HepG2 (cell line): ENCODE measurements at places on chromosomes 1 and 21.

GRCh38 chr1:84573481-84573966 is 716 bp downstream of the CTBS start:
- DNase-seq: no peak
- H3K4me3 ChIP-seq: peak overlapping the region; percentile 78
- peaks cover 21% of the 10 kb centered on the region for H3K4me1 ChIP-seq
- no peaks in the 10 kb centered on the region for H3K27me3 ChIP-seq
- no peaks in the 10 kb centered on the region for H3K36me3 ChIP-seq
- peak overlapping the region; percentile 94 for H3K27ac ChIP-seq

DNA sequence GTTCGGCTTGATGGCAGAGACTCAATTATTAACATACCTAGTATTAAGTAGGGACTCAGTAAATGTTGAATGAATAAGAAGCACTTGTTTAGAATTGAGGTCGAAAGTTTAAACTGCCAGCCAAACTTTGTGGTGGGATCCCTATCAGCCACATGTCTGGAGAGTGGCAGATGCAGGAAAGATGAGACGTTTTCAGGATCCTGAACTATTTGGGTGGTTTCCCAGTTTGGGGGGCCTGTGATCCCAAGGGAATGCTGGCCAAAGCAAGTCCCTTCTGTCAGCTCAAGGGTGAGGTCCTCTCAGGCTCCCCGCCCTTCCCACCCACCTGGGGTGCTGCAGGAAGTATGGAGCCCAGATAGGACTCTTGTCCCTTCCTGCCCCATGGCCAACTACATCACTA is 38.6 kb downstream of the KCNC4 start:
- H3K36me3 ChIP-seq: no peaks in the 10 kb centered on the region
- H3K4me3 ChIP-seq: no peak overlapping the region
- peaks cover 29% of the 10 kb centered on the region; the same call in 2 of the 3 replicates for H3K27me3 ChIP-seq
- H3K27ac ChIP-seq: no peak overlapping the region
- no peaks in the 10 kb centered on the region for H3K4me1 ChIP-seq

GRCh38 chr1:93025572-93025971 is 53.5 kb upstream of the MTF2 start:
- no peaks in the 10 kb centered on the region for H3K27me3 ChIP-seq
- H3K4me3 ChIP-seq: no peak overlapping the region
- DNase-seq: no peak
- H3K27ac ChIP-seq: no peak overlapping the region
- H3K36me3 ChIP-seq: no peaks in the 10 kb centered on the region
- H3K4me1 ChIP-seq: no peaks in the 10 kb centered on the region

- no peaks in the 10 kb centered on the region for H3K36me3 ChIP-seq
- no peaks in the 10 kb centered on the region for H3K4me1 ChIP-seq
- no peak for DNase-seq
- no peak overlapping the region for H3K27ac ChIP-seq
- H3K4me3 ChIP-seq: no peak overlapping the region
- no peaks in the 10 kb centered on the region for H3K27me3 ChIP-seq
Measured at GRCh38 chr1:72930528-72930927, 648.2 kb upstream of the NEGR1 start.

- H3K4me3 ChIP-seq: no peak overlapping the region
- no peaks in the 10 kb centered on the region for H3K27me3 ChIP-seq
- no peaks in the 10 kb centered on the region for H3K4me1 ChIP-seq
- no peak for DNase-seq
- no peaks in the 10 kb centered on the region; the same call in 1 of the 2 replicates for H3K36me3 ChIP-seq
Measured at GRCh38 chr21:15379776-15380175, 315.0 kb upstream of the NRIP1 start.

DNA sequence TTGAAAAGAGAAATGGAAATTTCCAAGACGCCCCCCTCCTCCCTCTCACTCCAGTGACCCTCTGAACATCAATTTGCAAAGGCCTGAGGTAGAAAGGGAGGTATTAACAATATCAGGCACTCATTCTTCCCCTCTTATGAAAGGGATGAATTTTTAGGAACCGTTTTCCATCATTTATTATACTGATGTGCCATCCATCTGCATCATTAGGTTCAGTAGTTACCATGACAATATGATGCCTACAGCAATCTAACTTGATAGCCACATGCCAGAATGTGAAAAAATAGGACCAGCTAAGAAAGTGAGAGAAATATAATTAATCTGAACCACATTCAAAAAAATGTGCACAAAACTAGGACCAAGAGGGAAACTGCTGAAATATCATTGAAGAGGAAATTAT is 40.9 kb downstream of the SEC16B start:
- no peaks in the 10 kb centered on the region for H3K4me1 ChIP-seq
- DNase-seq: no peak
- H3K36me3 ChIP-seq: peaks cover 2% of the 10 kb centered on the region; the same call in 1 of the 2 replicates
- no peak overlapping the region for H3K27ac ChIP-seq
- H3K27me3 ChIP-seq: no peaks in the 10 kb centered on the region

DNA sequence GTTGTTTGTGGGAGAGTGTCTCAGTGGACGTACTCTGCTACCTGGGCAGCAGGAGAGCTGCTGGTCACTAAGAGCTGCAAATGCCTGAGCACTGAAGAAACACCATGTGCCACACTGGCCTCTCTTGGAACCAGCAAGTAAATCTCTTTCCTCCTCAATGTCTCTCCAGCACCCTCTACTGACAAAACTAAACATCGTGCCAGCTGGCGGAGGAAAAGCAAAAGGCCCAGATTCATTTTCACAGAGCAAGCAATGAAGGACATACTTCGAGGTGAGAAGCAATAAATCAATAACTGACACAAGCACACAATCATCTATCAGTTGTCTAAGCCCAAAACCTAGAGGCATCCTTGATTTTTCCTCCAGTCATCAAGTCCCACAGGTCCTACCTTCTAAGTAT is 78.1 kb downstream of the RERE start:
- H3K27me3 ChIP-seq: no peaks in the 10 kb centered on the region
- DNase-seq: peak; percentile 38
- H3K27ac ChIP-seq: peak overlapping the region; percentile 86
- no peaks in the 10 kb centered on the region for H3K36me3 ChIP-seq
- H3K4me1 ChIP-seq: peaks cover 90% of the 10 kb centered on the region
